ENCODE measurements at places on chromosomes 5 and 9.
A peak's percentile ranks its signal among the peaks of the same experiment; 100 is the strongest.

DNA sequence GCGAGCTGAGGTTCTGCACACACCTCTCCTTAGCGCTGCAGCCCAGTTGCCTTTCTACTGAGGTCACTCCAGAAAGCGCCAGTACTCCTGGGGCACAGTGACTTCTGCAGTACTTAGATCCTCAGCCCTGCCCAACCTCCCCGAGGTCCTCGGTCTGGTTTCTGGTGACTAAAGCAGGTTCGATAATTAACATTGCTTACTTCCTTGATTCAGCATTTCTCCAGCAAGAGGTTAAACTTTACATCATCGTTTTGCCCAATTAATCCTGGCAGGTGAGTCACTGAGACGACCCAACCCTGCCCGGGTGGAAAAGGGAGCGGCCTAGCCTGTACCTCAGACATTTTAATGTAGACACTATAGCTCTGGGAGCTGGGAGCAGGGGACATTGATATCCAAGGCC, 77.6 kb downstream of the PLAC8L1 start:
- DNase-seq, result no peak

- DNase-seq, result peak; percentile 29
Measured at GRCh38 chr5:120465436-120465961, 1.4 kb downstream of the PRR16 start.

- DNase-seq, result no peak
Measured at GRCh38 chr5:34866989-34867471, 28.1 kb downstream of the TTC23L start.

DNA sequence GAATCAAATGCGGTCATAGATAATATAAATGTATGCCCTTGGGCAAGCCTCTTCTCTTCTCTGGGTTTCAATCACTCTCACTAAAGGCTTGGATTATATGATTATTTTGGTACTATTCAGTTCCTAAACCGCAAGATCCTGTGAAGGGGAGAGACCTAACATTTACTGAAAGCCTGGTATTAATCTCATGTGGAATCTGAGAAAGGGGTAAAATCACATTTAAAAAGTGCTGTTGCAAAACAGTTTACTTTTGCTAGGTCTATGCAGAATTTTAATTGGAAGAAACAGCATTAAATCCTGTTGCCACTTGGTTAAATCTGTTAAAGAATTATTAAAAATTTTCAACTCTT, 50.7 kb downstream of the SLC44A1 start:
- DNase-seq, result no peak

- no peak for DNase-seq
Measured at GRCh38 chr5:121596882-121597281, 254.8 kb upstream of the FTMT start.

DNA sequence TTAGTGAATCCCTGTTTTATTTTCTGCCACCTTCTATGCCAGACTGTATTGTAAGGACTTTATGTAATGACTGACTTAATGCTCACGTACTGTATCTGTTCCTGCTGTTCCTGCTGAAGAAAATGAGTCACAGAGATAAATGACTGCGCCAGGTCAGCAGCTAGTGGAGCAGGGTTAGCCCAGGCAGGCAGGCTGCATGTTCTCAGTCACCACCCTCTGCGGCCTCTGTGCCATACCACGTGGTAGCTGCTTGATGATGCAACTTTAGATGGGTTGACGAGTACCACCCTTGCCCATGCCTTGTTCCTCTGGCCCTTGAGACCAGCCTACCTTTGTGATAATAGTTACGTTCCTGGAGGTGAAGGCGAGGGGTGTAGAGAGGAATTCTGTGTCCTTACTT, 161.9 kb downstream of the TRIO start:
- DNase-seq, result peak; percentile 39

- no peak for DNase-seq
Measured at GRCh38 chr9:37341704-37342103, 80.8 kb upstream of the GRHPR start.

DNA sequence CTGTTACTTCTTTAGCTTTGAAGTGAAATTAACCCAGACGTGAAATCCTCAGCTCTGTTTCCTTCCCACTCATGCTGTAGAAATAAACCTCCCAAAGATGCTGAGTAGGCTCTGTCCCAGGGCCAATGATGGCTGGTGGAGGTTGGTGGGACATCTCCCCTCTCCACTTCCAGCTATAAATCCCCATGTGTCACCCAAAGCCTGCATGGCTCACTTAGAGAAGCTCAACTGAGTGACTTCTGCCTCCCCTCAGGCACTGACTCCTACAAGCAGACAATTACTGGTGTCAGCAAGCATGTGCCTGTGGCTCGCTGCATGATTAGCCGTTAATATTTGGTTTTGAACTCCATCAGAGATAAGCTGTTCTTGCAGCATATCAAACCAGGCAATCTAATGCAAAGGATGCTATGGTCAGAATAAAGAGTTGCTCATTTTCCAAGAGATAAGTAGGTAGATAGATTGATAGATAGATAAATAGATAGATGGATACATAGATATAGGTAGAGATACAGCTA, 569.5 kb upstream of the WWC1 start:
- no peak for DNase-seq

DNA sequence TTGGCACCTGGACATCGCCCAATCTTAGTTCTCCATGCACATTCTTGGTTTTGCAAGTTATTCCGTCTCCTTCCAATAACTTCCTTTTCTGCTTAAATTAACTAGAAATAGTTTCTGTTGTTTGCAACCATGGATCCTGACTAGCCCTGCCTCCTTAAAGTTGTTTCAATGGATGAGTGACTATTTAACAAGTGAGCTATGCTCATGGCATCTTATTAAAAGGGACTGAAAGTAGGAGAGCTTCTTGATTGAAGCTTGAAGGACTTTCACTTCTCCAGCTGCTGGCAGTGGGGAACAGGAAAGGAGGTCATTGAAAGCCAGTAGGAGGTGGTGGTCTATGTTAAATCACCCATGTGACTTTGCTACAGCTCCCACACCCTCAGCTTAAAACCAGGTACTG, 466.8 kb downstream of the ARHGEF28 start:
- no peak for DNase-seq

DNA sequence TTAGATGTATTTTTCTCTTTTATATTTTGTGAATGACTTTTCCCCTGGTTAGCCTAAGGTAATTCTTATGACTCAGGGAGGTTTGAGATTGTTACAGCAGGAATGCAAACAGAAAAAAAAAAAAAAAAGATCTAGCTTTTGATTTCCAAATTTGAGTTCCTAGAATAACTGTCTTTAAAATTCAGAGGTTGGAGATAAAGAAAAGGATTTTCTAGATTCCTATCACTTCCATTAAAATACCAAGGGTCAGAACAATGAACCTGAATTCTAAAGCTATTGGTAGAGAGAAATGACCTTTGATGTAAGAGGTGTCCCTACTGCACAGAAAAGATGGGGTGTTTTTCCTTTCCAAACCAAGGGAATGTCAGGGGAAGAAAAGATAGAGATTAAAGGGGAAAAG, 262.5 kb downstream of the DOCK8 start:
- no peak for DNase-seq

GRCh38 chr9:71781391-71781790, 13.1 kb upstream of the CEMIP2 start:
- DNase-seq, result no peak

DNA sequence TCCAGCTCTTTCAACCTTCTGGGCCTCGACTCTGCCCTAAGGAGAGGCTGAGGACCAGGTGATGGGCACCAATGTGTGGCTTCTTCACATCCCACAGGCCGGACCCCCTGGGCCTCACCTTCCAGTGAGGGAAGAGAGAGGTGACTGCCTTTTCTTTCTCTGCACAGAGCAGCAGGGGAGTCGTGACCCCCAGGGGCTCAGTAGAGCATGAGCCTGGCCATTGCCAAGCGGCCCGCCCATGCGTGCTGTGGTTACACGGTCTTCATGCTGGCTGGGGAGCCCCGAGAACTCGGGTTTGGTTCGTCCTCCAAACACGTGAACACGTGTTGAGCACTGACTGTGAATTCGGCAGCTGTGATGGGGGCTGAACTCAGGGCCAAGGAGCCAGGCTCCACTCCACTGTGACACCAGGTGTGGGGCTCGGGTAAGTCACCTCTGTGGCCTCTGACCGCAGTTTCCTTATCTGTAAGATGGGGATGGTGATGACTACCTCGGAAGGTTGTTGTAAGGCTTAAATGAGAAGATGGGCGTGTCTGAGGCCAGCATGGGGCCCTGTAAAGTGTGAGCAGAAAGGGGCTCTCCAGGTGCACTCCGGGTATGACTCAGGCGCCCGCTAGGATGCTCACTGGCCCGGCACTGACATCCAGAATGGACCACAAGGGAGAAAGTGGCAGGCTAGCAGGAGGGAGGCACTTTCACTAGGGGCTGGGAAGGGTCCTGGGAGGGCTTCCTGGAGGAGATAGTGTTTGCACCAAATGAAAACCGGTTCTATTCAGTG, 13.4 kb upstream of the GRHPR start:
- no peak for DNase-seq

DNA sequence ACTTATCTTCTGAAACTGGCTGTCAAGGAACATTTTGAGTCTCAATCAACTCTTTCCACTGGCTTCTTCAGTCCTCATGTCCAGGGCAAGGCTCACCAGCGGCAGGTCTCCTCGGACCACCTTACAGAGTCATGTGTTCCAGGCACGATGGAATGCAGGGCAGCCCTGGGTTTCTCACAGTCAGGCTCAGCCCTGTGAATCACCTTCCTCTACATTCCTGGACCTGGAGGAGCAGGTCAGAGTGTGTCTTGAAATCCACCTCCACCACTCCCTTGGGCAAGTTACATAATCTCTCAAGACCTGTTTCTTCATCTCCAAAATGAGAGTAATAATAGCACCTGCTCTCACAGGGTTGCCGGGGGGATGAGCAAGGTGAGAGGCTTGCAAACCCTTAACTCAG, 16.0 kb downstream of the ENC1 start:
- DNase-seq, result no peak

GRCh38 chr5:56175021-56175420, 58.1 kb downstream of the ANKRD55 start:
- DNase-seq, result no peak

DNA sequence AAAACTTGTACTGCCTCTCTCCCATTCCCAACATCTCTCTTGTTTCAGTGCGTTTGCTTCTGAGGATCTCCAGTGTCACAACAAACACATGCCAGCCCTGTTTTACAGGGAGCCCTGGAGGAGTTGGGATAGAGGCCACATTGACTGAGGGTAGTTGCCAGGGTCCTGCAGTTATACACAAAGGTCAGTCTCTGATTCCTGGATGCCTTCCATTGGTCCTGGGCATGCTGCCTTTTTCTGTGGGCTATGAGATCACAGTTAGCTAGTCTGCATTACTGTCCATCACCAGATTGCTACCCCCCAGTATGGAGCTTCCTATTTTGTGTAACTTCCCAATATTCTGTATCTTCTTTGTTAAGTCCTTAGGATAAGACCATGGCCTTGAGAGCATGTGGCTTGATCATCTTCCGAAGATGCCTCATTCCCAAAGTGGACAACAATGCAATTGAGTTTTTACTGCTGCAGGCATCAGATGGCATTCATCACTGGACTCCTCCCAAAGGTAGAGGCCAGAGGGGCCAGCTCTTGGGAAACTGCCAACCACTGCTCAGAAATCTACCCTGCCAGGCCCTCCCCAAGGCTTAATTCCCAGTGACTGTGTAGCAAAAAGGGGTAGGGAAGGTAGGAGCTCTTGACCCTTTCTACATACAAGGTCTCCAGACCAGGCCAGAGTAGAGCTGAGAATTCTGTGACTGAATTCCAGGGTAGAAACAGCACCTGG, 9.5 kb downstream of the NUDT2 start:
- no peak for DNase-seq

- DNase-seq, result no peak
Measured at GRCh38 chr9:104279535-104280177, 185.5 kb downstream of the SMC2 start.

- DNase-seq, result no peak
Measured at GRCh38 chr9:127129073-127129717, 6.8 kb upstream of the ANGPTL2 start.

DNA sequence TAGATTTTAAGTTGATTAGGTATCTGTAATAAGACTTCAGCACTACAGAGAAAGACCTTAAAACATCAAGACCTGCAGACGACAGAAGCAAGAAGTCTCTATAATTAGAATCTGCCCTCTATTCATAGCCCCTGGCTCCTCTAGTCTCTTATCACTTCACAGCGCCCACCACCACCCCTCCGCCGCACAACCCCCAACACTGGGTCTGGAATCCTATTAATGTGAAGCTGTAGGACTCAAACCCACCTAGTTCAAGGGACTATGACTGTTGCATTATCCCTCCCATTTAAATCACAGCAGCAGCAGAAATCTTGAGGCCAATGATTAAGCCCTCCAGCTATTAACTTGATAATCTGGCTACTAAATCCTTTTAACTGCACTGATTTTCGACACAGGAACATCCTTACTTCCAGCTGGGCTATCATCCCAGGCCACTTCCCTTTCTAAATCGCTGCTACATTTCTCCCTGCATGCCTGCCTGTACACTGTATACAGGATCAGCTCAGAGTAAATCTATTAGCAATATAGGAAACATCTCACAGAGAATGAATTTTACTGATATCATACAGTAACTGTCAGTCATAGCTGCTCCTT, 159.5 kb upstream of the GRAMD2B start:
- DNase-seq, result no peak

DNA sequence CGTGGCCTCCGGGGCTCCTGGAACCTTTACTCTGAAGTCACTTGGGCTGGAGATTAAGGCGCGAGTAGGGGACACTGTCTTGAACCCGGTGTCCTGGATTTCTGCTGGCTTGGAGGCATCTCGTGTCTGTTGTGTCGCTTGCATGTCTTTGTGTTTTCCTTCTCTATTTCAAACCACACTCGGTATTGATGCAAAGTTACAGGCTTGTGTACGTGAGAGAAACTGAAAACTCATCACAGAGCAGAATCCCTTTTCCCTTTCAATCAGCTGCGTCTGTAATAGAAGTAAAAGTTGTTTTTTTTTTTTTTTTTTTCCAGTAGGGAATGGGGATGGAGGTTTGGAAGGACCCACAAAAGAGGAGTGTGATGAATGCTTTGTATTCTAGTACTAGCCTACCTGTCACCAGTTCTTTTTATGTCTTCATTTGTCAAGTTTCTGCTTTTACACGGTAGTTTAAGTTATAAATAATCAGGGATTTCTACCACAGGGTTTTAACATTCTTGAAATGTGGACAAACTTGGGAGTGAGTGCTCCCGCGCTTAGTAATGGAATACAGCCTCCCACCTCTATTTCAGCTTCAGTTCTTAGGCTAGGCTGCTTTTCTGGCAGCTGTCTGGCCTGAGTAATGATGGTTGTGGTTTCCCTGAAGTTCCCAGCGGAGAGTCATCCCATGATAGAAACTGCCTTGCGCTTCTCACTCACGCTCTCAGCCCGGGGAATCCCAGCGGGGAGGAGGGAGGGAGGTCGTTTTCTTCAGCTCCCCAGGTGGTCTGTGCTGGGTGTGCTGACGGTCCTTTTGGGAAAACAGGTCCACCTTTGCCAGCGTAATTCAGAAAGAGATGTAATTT, 763 bp downstream of the TJP2 start:
- DNase-seq, result peak; percentile 92

DNA sequence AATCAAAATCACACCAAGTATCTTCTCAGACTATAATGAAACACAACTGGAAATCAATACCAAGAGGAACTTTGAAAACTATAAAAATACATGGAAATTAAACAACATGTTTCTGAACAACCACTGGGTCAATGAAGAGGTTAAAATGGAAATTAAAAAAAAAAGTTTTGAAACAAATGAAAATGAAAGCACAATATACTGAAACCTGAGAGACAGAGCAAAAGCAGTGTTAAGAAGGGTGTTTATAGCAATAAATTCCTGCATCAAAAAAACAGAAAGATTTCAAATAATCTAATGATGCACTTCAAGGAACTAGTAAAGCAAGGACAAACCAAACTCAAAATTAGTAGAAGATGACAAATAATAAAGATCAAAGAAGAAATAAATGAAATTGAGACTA, 92.0 kb downstream of the TMEM232 start:
- no peak for DNase-seq

Data from AG09309 (cell line).